ENCODE measurements at places on chromosomes 12 and 14.

- DNase-seq, result no peak
Observed at GRCh38 chr14:95495538-95496025, 20.9 kb downstream of the SYNE3 start.

DNA sequence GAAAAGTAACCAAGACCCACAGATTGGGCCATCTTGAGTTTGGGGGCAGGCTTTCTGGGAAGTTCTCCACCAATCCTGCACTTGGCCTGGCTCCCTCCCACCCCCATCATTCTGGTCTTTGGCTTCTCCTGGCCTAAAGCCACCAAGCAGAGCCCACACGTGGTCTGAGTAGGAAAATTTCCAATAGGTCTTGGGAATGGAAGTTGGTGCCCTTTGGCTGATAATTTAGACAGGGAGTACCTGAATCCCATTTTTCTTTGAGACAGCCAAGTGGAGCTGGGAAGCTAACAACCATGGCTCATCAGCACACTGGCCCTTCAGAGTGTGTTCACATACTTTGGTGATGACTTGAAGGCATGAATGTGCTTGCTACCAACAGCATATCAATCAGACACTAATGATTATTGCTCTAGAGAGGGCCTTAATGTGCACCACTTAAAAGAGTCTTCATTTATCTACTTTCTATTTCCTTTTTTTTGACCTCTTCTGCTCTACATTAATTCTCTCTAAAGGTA, 156.0 kb downstream of the EGLN3 start:
- no peak for DNase-seq

DNA sequence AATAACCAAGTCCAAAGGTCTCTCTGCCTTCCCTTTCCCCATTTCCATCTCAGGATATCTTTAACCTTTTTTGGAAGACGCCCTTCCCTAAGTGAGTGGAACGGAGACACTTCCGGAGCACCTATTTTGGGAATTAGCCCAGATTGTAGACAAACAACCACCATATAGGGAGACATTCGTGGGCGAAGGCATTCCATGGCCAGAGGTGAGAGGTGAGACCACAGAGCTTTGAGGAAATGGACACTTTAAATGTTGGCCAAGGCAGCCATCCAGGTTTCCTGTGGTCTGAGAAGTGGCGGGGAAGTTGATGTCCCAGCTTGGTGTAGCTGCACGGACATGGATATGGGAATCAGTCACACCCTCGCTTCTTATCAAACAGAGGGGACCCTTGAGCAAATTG, 69.4 kb upstream of the BDKRB2 start:
- no peak for DNase-seq

GRCh38 chr12:90331821-90332220, 623.2 kb downstream of the CCER1 start:
- no peak for DNase-seq

DNA sequence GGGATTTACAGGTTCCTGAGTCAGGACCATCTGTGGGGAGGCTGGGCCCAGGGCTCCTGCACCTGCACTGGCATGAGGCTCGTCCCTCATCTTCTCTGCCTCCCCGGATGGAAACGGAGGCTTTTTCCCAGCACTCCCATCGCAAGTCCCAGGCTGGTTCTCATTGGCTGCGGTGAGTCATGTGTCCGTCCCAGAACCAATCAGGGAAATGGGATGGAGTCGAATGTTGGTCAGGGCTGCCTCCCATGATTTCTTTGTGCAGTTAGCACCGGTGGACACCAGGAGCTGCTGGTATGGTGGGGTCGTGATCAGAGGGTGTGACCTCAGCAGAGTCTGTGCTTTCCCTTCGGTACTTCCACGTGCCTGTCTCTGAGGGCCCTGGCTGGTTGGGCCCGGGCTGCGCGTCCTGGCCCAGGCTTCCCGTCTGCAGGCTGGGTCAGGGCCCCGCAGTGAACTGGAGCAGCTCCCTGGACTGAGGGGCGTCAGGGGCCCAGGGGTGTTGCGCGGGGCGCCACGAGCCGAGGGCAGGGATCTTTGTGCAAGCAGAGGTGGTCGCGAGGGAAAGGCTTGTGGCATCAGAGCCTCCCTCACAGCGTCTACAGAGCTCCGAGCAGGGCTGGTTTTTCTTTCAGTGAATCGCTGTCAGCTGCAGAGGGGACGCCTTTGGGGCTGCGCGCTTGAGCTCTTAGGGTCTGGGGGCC, 168.1 kb downstream of the ADGRD1 start:
- no peak for DNase-seq

Data from activated CD4-positive, alpha-beta T cell treated with anti-CD3 and anti-CD28 coated beads, Interleukin-2, amount 50 U/mL, for 1 hour (primary cell).